Stimulated activated CD4-positive, alpha-beta T cell treated with anti-CD3 and anti-CD28 coated beads, Interleukin-15, amount 100 ng/mL, for 1 hour (primary cell): ENCODE measurements at places on chromosomes 12 and 14.

GRCh38 chr12:66120477-66120876 lies 10.1 kb downstream of the LLPH start:
- DNase-seq, result no peak

- no peak for DNase-seq
Measured at GRCh38 chr12:17035372-17035771, 429.4 kb upstream of the LMO3 start.

GRCh38 chr14:87497301-87497700 lies 495.7 kb downstream of the GALC start:
- no peak for DNase-seq

DNA sequence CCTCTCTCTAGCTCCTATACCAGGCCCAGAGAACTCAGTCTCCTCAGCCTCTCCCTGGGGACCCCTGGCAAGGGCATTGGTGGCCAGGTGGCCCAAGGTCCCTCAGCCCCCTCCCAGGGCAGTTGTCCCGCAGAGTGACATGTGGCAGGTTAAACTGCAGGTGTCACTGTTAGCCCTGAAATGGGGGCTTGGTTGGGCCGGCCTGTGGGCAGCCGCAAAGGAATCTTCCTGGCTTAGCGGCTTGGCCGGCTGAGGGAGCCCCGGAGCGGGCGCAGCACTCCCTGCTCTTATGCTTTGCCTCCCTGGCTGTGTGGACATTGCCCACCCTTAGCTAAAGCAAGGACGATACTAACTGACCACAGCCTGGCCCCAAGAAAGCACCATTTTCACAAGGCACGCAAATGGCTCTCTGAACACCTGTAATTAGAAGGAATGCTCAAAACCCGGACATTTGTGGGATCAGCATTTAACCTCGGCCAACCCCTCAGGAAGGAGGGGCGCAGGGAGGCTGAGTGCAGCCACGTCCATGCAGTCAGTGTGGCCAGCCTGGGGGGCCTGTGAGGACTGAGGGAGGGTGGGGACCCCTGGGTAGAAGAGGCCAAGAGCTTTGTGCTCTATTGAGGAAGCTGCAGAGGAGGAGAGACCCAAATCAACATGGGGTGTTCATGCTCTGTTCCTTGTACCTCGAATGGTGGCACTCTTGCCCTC lies 82.2 kb downstream of the PAPOLA start:
- no peak for DNase-seq

GRCh38 chr14:89603938-89604480 lies 187.0 kb upstream of the FOXN3 start:
- no peak for DNase-seq

DNA sequence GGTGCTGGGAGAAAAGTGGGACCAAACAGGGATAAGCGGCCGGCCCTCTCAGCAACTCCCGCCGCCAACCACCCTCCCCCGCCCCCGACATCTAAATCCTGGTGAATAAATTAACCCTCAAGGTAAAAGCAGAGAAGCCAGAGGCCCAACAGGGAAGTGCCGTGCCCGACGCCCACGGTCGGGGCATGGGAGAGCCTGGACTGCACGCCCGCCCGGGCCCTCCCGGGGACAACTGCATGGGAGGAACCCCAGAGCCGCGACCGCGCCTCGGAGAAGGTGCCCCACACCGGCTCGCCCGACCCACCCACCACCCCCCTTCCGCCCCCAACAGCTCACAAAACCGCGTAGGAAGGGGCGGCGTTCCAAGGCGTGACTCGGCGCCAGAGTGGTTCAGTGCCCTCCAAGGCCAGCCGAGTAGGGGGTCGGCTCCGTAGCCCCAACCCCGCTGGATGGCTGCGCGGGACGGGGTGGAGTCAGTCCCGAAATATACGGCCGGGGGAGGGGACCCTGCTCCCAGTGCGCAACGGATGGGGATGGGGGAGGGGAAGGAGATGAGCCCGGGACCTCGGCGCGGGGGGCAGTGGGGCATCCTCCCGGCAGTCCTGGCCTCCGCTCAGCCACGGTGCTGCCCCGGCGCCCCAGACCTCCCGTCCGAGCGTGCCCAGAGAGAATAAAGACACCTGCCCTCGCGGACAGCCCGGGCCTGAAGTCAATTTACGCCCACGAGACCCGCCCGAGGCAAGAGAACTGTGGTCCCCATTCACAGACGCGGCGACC lies 732 bp downstream of the SLC25A29 start:
- peak; percentile 19 for DNase-seq

DNA sequence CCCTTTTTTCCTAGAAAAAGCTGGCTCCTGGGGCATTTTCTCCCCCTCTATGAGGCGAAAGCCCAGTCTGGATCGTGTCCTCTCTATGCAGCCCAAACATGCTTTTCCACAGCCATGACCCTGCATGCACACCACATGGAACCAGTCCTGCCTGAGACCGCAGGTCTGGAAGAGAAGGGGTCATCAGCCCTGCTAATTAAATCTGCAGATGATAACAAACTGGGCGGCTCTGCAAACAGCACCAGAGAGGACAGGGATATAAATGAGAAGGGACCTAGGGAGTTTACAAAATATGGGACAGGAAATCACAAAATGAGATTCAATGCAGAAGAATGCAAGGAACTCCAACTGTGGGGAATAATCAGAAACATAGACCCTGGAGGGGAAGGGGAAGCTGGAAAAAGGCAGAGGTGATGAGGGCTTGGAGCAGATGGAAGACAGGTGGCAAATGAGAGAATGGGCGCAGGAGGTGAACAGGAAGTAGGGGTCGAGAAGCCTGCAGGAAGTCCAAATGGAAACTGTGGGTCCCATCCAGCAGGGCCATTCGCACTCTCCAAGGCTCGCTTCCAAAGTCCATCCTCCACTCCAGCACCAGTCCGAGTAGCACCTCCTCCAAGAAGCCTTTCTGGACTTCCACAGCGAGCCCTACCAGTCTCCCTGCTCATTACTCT lies 76.3 kb downstream of the ANO2 start:
- DNase-seq, result no peak

DNA sequence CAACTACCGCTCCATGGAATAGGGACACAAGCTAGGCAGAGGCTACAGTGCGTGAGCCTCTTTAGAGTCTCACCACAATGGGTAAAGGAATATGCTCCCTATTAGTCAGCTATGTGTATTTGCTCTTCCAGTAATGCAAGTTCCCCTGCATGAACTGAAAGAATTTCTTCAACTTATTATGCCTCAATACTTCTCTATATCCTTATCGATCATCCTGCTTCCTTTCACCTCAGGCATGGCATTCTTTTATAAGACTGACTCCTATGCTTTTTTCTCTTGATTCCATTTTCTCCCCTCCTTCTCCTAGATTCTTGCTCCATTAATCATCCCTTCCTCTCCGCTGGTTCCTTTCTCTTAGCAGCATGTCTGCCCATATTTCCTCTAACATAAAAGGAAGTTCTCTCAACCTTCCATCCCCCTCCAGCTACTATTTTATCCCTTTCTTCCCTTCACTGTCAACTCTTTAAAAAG lies 94.5 kb upstream of the CPM start:
- no peak for DNase-seq

GRCh38 chr12:111211910-111212757 lies 156.8 kb downstream of the PHETA1 start:
- DNase-seq, result no peak

DNA sequence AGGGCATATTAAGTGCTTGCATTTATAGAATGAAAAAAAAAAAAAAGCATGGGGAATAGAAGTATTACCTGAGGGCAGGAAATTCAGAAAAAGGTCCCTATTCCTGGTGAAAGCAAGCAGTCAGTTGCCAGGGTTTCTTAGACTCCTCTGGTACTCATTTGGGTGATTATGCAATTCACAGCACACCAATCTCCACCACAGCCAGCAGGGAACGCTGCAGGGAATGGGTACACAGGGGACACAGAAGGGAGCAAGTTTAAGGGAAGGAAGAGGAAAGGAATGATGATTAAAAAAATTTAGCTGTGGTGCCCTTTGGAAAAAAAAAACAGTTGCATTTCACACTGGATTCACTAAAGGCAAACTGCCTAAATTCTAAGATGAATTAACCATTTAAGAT lies 14.2 kb downstream of the BLTP3B start:
- DNase-seq, result no peak

GRCh38 chr12:115871714-115872113 lies 405.8 kb downstream of the MED13L start:
- no peak for DNase-seq

DNA sequence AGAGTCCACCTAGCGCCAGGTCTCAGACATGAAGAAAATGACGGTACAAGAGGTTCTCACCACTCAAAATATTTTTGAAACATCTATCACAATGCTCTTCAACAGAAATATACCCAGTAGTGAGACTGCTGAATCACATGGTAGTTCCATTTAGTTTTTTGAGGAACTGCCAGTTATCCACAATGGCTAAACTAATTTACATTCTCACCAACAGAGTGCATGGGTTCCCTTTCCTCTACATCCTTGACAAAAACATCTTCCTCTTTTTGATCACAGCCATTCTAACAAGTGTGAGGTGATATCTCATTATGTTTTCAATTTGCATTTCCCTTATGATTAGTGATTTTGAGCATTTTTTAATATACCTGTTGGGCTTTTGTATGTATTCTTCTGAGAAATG lies 5.7 kb upstream of the GPR65 start:
- no peak for DNase-seq

DNA sequence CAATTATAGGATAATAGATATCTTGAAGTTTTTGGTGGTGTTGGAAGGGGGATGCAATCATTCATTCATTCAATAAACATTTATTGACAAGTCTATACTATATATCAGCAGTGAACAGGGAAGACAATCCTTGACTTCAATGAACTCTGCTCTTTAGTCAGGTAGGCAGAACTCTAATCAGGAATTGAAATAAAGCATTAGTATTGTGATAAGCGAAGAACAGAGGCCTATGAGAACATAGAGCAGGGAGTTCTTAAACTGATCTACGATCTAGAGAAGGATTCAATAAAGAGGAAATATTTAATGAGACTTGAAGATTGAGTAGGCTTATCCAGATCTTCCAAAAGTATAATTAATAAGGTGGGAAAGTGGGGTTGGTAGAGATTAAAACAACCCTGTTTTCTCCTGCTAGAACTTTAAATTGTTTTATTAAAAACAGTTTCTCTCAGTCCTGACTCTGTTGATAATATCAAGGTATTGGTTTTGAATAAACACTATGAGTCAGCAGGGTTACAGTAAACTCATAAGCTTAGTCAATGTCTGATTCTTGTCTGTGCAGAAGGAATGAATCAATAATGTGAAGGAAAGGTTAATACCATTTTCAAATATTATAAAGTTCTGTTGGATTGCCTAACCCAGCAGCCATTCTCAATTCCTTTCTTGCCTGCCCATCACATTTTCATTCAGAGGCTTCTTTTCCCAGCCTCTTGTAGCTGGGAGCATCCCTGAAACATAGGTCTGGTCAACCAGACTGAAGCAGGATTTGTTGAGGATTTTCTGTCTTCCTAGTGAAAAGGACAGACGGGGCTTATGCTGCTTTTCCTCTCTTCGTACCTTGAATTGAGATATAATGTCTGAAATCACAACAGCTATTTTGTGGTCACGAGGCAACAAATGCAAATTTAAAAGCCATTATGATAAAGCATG lies 38.9 kb upstream of the KTN1 start:
- no peak for DNase-seq

DNA sequence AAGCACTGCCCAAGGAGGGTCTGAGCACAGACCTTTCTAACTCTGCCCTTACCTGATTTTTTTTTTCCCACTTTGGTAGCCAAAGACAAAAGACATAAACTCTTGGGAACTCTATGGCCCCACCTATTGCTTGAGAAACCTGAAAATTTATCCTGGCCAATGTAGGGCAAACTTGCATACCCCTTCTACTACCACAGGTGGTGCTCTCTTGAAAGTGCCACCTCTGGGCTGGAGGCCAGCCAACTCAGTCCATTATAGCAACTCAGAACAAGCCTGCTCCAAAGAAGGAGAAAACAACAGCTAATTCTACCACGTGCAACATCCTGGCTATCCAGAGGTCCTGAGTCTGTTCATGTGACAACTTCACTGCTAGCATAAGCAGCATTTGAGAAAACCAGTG lies 55.7 kb upstream of the ABCD2 start:
- DNase-seq, result no peak

DNA sequence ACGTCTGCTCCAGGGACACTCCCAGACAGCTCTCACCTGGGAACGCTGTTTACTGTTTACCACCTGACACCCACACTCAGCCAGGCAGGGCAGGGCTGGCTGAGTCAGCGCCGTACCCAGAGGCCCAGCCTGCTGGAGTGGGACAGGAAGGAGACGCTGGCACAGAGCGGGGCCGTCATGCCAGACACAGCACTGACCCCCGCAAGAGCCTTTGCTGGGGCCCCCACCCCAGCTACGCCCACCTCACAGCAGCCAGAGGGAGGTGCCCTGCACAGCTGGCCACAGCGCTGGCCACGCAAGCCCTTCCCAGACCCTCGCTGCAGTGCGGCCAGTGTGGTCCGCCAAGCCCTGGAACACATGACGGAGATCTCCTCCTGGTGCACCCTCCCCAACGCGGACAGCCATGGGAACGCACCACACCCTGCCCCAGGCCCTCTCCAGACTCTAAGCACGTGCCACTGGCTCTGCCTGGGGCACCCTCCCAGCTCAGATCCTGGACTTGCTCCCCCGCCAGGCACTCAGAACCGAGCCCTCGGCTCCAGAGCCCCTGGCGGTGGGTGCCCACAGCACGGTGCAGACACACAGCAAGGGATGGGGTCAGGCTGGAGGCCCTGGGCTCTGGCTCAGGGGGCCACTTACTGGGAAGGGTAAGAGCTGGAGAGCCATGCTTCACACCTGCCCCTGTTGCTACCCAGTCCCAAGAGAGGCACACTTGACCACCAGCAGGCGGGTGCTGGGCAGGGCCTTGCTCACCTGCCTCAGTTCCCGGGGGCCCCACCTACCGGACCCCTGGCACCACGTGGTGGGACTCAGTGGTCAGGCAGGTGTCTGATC lies 5.7 kb downstream of the AHNAK2 start:
- DNase-seq, result no peak

DNA sequence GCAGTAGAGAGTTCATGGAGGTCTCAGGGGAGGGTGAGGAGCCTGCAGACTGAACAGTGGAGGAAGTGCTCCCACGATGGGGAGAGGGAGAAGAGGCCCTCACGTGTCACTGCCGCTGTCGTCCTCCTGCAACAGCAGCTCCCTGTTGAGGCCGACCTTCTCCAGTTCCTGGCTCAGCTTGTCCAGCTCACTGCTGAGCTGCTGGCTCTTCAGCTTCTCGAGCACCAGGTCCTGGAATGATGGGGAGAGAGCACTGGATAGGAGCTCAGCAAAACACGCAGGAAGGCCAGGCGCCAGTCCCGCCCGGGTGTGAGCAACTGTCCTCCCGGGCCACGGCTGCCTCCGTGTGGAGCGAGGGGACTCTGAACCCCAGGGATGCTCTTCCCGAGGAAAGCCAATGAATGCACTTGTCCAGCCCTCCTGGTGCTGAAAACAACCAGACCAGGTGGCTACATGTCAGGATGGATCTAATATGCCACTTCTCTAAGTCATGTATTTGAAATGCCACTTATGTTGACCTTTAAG lies 65.3 kb upstream of the GPR68 start:
- DNase-seq, result no peak

DNA sequence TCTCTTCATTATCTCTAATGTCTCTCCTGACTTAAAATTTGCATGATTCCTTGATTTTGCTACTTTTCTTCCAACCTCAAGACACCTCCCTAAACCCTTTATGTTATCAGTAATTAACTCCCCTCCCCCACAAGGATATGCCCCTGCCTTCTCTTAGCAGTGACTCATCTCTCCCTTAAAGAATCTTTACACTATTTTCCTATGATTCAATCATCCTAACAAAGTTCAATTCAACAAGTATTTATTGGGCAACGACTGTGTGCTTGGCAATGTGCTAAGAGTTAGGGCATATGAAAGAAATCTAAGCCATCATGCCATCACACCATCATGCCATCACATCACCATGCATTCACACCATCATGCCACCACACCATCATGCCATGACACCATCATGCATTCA lies 80.1 kb downstream of the ANO2 start:
- DNase-seq, result no peak
